ENCODE measurements at places on chromosomes 2 and 18.

DNA sequence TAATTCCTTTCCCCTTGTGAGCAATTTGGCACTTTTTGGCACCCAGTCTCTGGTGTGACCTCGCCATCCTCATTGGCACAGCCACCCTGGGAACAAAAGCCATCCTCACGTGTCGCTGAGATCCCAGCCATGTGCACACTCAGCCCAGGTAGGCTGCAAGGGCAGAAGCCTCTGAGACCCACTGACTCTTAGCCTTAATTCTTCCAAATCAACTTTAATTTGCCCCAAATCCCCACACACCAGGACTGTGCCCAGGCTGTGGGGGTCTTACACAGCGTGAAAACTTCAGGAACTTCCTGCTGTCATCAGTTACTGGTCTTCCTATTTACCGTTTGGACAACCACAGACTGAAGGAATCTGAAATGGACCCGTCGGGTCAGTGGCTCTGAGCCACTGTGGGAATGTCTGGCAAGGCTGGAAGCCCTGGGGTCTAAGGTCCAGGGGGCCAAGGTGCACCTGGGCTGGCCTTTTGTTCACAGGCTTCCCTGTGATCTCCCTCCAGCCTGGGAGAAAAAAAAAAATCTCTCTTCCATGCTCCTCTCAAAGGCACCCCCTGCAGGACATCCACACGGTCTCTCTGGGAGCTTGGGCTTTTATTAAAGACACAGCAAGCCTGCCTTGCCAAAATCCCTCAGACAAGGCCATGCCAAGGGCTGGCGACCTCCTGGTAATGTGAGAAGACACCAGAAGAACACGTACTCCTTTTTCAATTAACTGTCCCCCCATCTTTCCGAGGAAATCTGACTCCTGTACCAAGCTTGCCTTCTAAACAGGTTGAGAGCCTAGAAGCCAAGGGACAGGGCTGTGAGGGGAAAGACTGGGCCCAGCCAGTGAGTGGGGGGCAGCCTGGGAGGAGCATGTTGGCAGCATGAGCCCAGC lies 42.1 kb upstream of the LAPTM4A start:
- no peak for DNase-seq

- peak; percentile 74 for DNase-seq
These were observed at the start of gene SH2D6 for GRCh38 chr2:85418132-85419008. Gene SH2D6, plus strand, starts transcription at chr2:85418714. Its CDS starts 10,752 bp downstream, at chr2:85429466.

DNA sequence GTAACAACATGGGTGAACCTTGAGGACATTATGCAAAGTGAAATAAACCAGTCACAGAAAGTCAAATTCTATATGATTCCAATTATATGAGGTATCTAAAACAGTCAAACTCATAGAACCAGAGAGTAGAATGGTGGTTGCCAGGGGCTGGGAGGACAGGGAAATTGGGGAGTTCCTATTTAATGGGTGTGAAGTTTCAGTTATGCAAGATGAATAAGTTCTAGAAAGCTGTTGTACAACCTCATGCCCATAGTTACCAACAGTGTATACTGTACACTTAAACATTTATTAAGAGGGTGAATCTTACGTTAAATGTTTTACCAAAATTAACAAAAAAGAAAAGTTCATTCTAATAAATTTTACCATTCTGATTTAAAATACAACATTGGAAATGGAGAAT lies 92.7 kb upstream of the WDSUB1 start:
- DNase-seq: no peak

- no peak for DNase-seq
These were observed 73.6 kb downstream of the LPIN2 start for GRCh38 chr18:2939317-2939716.

DNA sequence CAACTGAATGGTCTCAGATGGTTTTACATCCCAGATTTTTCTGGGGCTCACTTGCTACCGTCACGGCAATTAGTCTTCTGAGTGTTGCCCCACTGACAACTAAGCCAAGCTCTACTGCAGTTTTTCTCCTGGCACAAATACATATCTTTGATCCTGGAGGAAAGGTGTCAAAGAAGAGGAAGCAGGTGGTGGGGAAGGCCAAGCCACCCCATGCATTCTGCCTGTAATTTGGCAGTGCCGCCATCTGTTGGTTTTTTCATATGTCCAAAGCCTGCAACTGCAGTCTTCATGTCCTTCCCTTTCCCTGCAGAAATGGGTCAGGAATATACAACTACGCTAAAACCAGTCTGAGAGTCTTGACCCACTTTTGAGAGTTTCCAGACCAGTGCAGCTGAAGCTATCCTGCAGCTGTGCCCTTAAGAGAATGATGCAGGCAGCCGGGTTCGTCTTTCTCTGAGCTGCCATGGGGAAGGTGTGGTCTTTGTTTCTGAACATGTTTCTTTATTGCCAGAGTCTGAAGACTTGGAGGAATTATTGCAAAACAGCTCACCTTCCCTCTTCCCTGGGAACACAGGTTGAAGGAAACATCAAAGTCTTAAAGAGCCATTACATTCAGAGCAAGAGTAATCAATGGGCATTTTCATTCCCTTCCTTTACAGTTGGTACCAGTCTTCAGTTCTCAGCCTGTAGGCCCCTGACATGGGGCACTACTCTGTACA lies 71.8 kb upstream of the ATL2 start:
- no peak for DNase-seq
